A549 (cell line): ENCODE measurements at places on chromosomes 13 and 19.
A peak's percentile ranks its signal among the peaks of the same experiment; 100 is the strongest.

DNA sequence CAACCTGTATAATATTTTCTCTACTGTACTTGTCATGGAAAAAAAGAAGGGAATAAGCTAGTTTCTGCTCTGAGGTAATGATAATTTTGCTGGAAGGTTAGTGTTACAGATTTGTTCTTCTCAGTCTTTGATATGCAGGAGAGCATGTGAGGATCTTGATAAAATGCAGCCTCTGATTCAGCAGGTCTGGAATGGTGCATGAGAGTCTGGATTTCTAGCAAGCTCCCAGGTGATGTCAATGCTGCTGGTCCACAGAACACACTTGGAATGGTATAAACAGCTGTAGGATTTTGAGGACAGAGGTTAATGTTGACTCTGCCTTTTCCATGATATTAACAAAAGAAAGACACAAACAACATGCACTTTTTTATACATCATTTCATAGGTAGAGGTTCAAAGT is 173.6 kb downstream of the NDFIP2 start:
- DNase-seq, result no peak

- no peak for DNase-seq
Measured at GRCh38 chr13:97417698-97418097, 16.3 kb upstream of the RAP2A start.

DNA sequence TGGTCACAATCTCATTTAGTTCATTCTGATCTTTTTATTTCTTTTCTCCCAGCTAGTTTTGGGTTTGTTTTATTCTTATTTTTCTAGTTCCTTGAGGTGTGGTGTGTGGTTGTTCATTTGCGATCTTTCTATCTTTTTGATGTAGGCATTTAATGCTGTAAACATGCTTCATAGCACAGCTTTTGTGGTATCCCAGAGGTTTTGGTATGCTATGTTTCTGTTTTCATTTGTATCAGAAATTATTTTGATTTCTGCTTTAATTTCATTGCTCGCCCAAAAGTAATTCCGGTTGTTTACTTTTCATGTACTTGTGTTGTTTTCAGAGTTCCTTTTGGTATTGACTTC is 12.6 kb downstream of the DNAJC3 start:
- no peak for DNase-seq

DNA sequence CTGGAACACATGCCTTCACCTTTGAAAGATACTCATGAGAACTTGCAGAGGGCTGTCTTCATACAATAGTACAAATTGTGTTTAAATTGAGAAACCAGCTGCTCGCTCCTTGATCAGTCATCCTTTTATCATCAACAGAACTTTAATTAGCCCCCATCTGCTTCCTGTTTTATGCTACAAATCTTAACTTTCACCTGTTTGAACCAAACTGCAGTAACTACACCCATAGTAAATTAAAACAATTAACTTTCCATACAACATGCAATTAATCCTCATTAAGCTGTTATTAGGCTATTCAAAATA is 85.2 kb downstream of the FOXO1 start:
- DNase-seq, result no peak

DNA sequence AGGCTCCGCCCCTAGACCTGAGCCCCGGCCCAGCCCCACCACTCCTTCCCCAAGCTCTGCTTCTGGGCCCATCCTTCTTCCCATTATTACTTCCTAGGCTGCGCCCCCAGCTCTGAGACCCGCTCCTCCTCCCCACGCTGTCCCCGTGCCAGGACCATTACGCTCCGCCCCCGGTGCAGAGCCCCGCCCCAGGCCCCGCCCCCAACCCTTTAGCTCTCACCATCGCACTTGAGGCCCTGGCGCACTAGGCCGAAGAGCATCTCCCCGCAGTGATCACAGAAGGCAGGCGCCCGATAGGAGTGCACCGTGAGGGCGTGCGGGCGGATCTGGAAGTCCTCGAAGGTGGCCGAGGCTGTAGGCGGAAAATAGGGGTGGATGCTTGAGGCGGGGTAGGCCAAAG is 6.2 kb downstream of the PRKD2 start:
- no peak for DNase-seq

GRCh38 chr13:112696001-112696868 is 6.4 kb downstream of the ATP11A start:
- DNase-seq, result no peak

- DNase-seq, result no peak
Measured at GRCh38 chr13:51297556-51297955, 41.9 kb upstream of the SERPINE3 start.

DNA sequence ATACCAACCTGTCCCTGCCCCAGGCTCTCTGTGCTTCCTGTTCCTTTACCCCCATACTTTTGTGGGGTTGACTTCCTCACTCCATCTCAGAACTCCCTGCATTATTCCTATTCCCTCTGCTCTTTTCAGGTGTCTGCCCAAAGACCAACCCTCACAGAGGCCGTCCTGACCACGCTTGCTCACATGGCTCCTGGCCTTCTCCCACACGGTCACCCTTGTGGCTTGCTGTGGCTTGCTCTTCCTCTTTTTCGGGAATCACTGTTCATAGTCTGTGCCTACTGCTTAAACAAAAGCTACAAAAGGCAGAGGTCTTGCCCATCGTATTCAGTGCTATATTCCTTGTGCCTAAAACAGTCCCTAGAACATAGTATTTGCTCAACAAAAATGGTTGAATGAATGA is 25.2 kb upstream of the ARGLU1 start:
- no peak for DNase-seq

DNA sequence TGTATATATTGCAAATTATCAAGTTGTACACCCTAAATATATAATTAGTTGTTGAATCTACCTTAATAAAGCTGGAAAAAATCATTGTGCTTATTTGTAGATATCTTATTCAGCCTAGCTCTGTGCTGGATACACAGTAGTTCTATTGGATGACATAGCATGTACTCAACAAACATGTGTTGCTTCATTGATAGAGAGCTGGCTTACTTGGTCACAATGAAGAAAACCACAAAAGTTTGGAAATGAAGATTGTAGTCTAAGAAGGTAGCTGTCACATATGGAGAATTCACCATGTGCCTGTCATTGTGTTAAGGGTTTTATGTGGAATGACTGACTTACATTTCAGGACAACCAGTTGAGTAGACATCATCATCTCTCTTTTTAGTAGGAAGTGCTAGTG is 278.9 kb downstream of the LMO7 start:
- no peak for DNase-seq

- DNase-seq, result no peak
Measured at GRCh38 chr13:109941951-109942350, 155.6 kb upstream of the IRS2 start.

GRCh38 chr19:13255041-13255718 is 105.0 kb downstream of the IER2 start:
- no peak for DNase-seq

DNA sequence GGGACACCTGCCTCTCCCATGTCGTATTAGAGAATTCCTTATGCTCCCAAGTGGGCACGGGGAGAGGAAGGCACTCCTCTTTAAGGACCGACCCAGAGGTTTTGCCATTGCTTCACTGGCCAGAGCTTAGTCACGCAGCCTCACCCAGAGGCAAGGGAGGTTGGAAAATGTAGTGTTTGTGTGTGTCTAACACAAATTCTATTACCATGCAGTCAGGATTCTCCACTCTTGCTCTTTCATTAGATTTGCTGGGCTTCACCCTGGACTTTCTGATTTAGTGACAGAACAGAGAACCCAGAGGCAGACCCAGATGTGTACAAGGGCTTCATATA is 14.6 kb upstream of the NCCRP1 start:
- DNase-seq, result no peak

DNA sequence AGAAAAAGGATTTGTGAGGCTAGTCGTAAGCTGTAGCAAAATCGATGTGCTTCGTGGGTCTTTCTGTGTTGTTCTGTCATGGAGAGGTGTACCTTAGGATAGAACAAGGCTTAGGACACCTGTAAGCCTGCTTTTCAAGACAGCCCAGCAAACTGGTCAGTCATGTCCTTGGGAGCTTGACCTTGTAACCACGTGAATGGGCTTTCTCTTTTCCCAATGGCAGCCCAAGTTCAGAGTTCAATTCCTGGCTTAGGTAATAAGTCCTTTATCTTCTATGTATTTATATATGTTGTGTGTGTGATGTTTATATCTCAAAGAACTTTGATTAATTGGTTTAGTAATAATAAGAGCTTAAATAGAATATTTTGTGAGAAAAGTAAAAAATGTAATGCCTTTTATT is 112.9 kb downstream of the TNFRSF19 start:
- DNase-seq, result no peak

DNA sequence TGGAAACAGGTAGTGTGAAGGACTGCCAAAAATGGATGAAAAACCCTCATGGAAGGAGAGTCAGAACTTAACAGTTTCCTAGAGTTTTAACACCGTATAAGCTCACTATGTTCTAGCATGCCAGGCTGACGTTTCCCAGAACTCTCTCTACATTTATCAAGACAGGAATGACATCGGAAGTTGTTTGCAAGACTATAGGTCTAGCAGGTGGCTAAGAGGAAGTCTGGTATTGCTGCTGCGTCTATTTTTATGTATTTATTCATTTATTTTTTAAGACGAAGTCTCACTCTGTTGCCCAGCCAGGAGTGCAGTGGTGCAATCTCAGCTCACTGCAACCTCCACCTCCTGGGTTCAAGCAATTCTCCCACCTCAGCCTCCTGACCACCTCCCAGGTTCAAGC is 20.5 kb upstream of the ARL11 start:
- DNase-seq, result no peak

GRCh38 chr19:12494260-12494860 is 9.7 kb upstream of the ZNF709 start:
- no peak for DNase-seq

DNA sequence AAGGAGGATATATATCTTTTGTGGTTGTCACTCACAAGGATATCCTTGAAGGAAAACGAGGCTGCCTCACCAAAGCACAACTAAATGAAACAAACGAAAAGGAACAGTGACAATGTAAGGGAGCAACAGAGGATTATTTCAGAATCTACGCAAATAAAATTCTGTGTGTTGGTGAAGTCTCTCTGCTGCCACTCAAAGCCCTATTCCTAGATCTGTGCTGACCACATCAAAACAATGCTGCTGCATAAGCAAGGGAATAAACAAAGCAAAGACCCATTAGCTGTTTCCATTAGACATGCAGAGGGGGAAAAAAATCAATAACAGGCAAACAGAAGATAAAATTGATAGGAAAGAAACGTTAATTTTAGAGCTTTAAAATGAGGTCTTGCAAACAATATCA is 204.4 kb downstream of the MZT1 start:
- no peak for DNase-seq

- no peak for DNase-seq
Measured at GRCh38 chr13:95411428-95412040, 110.3 kb upstream of the ABCC4 start.

DNA sequence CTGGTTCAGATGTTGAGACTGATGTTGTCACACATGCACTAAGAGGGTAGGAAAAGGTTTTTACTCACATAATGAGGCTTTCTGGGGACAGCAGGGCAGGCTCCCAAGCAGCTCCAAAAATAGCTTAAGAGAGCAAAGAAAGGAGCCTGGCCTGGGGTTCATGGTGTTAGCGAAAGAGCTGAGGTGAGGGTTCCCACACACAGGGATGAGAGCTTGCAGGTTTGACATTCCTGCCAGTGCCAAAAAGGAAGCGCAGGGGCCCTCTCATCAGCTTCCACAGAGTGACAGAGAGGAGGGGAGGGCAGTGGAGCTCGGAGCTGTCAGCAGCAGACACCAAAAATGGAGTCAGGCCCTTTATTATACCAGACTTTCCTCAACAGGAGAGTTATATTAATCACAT is 65.5 kb upstream of the FAM216B start:
- DNase-seq, result no peak

DNA sequence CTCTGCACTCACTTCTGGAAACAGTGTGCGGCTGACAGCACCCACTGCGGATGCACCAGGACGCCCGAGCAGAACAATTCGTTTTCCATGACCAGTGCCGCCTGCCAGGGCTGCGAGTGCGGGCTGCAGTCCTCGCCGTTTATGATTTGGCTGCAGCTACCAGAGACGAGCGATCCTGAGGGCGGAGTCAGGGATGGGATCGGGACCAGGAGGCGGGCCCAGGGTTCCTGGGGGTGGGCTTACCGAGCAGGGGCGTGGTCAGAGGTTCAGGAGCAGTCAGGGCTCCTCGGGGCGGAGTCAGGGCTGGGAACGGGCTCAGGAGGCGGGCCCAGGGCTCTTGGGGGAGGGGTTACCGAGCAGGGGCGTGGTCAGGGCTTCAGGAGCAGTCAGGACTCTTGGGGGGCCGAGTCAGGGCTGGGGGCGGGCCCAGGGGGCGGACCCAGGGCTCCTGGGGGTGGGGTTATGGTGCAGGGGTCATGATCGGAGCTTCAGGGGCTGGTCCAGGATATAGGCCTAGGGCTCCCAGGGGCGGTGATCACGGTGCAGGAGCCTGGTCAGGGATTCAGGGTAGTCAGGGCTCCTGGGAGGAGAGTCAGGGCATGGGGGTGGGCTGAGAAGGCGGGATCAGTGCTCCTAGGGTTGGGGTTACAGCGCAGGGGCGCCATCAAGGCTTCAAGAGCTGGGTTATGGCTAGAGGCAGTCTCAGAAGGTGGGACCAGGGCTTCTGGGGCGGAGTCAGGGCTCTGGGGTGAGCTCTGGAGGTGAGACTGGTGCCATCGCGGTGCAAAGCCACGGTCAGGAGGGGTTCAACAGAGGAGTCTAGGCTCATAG is 1.7 kb downstream of the KLK4 start:
- peak; percentile 82 for DNase-seq

- DNase-seq, result no peak
Measured at GRCh38 chr13:36362251-36362650, 16.1 kb upstream of the SPART start.

GRCh38 chr19:13797870-13798269 is 2.6 kb downstream of the ZSWIM4 start:
- DNase-seq, result peak; percentile 59

GRCh38 chr13:77810878-77811277 is 107.8 kb downstream of the EDNRB start:
- DNase-seq, result no peak

GRCh38 chr19:46813839-46814358 is 25.5 kb upstream of the SLC1A5 start:
- peak; percentile 47 for DNase-seq

- no peak for DNase-seq
Measured at GRCh38 chr19:18149596-18149975, 3.4 kb upstream of the PIK3R2 start.

- DNase-seq, result no peak
Measured at GRCh38 chr13:107462501-107462900, 752.8 kb downstream of the LIG4 start.

DNA sequence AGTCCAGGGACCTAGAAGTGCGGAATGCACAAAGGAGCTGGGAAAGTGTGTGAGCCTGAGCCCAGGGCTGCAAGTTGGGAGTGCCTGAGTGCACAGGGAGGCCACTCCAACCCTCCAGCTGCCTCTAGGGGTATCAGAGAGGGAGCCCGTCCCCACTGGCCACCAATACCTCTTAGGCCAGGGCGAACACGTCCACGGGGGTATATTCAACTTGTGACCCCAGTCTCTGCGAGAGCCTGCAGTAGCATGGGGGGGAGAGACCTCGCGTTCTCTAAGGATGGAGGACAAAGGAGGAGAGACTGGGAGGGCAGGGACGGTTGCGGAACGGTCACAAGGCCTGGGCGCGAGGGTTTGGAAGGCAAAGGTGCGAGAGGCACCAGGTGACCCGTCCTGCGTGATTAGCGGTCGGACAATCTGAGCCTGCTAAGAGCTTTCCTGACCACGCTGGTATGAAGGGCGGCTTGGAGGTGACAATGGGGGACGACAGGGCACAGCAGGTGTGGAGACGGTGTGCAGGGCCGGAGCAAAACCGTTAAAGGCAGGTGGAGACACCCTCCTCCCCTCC is 676 bp downstream of the CD320 start:
- DNase-seq, result no peak

- no peak for DNase-seq
Measured at GRCh38 chr19:44525721-44526430, 3.6 kb downstream of the CEACAM20 start.
